CD4-positive, alpha-beta T cell treated with Interleukin-2 at 100 ng/mL for 4 hours (primary cell): ENCODE measurements at places on chromosomes 11 and 22.

DNA sequence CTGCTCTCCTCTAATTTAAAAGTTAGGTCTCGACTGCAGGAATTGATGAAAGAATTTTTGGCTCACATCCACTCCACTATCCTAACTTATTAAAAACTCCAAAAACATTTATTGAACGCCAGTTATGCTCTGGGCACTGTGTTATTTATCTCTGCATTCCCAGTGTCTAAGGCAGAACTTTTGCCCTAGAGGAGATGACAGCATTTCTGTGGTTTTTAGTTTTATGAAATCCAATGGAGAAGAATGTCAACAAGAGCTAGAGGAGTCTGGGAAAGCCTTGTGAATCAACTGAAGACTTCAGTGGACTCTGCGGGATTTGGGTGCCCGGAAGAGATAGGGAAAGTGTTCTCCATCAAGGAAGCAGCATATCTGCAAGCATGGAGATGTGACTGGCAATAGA lies 217.0 kb upstream of the PGR start:
- DNase-seq, result no peak

DNA sequence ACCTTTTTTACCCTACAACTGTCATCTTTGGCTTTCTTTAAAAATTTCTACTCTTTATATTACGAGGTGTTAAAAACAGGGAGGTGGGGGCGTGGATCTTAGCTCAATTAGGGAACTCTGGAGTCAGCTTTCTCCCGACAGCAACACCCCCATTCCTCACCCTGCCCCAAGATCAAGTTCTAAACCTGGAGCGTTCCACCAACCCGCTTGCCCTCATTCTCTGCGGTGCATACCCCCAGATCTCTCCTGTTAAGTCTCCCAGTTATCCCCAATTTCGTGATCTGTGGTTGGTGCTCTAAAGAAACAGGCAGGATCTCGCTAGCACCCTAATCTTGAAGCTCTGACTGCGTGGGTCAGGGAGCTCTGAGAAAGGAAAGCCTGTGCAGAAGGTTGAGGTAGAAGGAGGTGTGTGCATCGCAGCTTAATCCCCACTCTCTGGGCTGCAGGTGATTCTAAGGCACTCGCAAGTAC lies 177.3 kb upstream of the NTM start:
- DNase-seq, result no peak

DNA sequence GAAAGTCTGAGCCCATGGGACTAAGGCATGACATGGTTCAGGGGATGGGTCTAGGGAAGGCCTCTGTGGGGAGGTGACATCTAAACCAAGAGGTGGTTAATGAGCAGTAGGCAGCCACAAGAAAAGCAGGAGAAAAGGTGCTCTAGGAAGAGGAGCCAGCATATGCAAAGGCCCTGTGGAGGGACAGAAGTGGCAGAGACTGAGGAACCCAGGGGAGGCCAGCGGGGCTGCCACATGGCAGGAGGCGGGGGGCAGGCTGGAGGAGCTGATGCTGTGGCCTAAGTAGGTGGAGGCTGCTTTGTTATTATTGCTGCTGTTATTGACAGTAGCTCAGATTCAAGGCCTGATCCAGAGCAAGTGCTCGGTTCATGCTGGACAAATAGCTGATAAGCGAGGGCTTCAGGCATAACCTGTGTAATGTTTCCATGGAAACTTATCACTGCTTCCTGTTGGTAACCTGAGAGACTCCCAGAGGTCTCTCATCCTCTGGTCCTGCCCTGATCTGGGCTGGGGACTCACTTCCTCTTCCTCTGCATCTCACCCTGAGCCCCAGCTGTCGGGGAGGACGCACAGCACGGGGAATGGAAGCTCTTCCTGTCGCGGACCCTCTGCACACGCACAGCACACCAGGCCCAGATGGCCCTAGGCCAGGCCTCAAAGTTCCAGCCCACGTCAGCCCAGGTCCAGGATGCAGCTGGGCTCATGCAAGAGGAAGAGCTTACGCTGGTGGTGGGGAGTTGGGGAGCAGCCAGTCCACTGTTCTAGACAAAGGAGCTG lies 75.2 kb upstream of the TP53I11 start:
- DNase-seq, result no peak

- DNase-seq, result no peak
Measured at GRCh38 chr11:109012991-109013390, 348.1 kb downstream of the DDX10 start.

- no peak for DNase-seq
Measured at GRCh38 chr11:19664886-19665548, 47.6 kb upstream of the NAV2 start.

GRCh38 chr11:36253238-36253637 lies 36.0 kb downstream of the COMMD9 start:
- DNase-seq, result no peak

GRCh38 chr11:72240461-72241290 lies 3.3 kb downstream of the PHOX2A start:
- DNase-seq, result no peak

GRCh38 chr11:104380358-104380757 lies 216.4 kb upstream of the PDGFD start:
- DNase-seq, result no peak

- DNase-seq, result no peak
Measured at GRCh38 chr22:48980409-48980808, 847.3 kb downstream of the BRD1 start.

DNA sequence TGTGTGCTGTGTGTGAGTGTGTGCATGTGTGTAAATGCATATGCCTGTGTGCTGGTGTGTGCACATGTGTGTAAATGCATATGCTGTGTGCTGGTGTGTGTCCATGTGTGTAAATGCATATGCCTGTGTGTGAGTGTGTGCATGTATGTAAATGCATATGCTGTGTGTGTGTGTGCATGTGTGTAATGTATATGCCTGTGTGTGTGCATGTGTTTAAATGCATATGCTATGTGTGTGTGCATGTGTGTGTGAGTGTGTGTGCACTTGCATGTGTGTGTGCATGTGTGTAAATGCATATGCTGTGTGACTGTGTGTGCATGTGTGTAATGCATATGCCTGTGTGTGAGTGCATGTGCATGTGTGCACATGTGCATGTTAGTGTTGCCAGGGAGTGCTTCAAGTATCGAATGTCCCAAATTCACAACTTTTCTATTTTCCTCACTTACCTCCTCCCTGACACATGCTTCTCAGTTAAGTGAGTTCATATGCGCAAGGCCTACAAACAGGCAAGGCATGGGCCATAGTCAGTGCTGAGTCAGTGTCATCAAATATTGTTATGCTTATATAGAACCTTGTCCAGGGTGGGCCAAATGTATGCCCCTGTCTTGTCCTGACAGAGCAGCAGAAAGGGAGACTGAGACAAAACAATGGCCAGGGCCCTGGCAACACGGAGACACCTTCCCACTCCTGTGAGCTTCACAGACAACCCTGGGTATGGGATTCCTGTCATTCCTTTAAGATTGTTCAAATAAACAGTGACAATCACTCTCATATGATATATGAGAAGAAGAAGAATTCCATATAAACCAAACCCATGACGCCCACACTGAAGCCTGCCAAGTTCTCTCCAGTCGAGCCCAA lies 38.6 kb downstream of the GGTLC2 start:
- DNase-seq, result no peak

- DNase-seq, result no peak
Measured at GRCh38 chr11:34243600-34244464, 114.0 kb downstream of the ABTB2 start.

- DNase-seq, result no peak
Measured at GRCh38 chr11:47248304-47248663, 330 bp downstream of the ACP2 start.

- DNase-seq, result no peak
Measured at GRCh38 chr11:35927104-35927503, 16.8 kb upstream of the LDLRAD3 start.

- peak; percentile 30 for DNase-seq
Measured at GRCh38 chr11:65640483-65641296, 2.8 kb downstream of the SIPA1 start.

DNA sequence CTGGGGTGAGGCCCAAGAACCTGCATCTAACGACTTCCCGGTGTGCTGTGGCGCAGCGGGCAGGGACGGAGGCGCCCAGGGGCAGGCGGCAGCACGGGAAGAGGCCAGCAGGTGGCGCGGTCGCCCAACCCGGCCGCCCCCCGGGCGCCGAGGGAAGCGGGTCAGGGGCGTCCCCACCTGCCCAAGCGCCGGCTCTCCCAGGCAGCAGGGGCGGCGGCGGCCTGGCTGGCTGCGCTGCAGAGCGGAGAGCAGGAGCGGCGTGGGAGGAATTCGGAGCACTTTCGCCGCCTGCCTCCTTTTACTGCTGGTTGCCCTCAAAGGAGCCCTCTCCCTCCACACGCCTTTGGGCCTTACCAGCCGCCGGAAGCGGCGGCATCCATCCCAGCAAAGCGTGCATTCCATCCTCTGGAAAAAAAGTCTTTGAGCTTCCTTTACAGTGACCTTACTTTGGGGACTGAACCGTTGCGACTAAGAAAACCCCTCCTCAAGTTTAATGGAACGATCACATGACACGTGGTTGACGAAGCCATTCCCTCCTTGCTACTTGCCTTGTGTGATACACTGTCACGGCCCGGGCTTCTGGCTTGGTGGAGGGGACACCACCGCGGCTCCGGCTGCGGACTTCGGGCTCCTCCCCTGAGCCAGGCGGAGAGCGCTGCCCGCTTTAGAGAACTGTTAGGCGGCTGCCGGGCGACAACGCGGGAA lies 106.8 kb upstream of the CLMP start:
- peak; percentile 63 for DNase-seq

- DNase-seq, result no peak
Measured at GRCh38 chr11:5992604-5993251, 5.9 kb upstream of the OR52L1 start.

GRCh38 chr11:55661901-55662300 lies at the start of gene OR4C6:
Gene OR4C6, plus strand, starts transcription at chr11:55662201. Its CDS starts 2,966 bp downstream, at chr11:55665167.
- DNase-seq, result no peak

- DNase-seq, result no peak
Measured at GRCh38 chr11:45061641-45062040, 84.8 kb upstream of the PRDM11 start.

DNA sequence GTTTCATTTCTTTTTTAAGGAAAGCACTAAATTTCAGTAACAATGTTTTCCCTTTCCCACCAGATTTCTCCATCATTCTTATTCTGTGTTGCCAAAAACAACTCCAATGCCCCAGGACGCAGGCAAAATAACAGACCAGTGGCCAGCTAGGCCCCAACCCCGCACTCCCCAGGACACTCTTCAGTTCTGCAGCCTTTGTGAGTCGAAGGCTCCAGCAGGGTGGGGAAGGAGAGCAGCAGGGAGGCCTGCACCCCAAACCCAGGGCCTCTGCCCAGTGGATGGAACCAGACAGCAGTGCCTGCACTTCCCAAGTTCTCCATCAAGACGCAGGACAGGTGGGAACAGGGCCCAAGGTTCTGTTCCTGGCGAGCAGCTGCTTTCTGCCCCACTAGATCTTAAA lies 34.4 kb downstream of the PPP2R1B start:
- DNase-seq, result no peak

DNA sequence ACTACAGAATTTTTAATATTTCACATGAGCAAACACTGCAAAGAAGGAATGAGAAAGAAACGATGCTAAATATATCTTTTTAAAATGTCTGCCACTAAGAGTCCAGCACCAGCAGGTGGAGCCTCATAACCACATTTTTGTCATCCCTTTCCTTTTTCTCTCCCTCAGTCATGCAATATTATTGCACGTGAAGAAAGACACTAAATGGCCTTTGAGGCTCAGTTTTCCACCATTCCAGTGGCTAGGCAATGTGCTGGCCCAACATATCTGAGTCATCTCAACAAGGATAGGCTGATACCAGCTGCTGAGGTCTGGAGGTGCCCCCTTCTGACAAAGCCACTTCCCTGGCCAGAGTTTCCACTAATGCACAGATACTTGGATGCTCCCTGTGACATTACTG lies 1.8 kb downstream of the ALKBH8 start:
- DNase-seq, result peak; percentile 47

DNA sequence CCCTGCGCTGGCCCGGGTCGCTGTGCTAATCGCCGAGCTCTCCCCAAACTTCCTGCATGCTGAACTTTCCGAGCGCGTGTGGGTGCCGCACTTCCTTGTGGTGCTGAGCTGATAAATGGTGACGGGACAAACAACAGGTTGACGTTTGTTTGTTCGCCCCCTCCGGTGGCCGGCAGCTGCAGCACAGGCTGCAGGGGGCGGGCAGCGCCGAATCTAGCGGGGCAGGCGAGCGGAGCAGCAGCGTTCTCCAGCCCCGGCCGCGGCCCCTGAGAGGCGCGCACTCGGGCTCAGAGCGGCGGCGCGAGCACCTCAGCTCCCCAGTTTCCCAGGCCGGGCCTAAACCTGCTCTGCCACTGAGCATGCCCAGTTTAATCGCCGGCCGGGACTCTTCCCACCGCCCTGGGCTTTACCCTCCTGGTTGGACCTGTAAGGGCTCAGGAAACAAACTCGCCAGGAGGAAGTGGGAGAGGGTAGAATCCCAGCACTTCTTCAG lies at the start of gene PDGFD:
TSS of gene PDGFD (minus strand) at position 120 of the 493 bp plus-strand sequence.
- DNase-seq, result peak; percentile 35
